ENCODE measurements at places on chromosomes 4 and X.

DNA sequence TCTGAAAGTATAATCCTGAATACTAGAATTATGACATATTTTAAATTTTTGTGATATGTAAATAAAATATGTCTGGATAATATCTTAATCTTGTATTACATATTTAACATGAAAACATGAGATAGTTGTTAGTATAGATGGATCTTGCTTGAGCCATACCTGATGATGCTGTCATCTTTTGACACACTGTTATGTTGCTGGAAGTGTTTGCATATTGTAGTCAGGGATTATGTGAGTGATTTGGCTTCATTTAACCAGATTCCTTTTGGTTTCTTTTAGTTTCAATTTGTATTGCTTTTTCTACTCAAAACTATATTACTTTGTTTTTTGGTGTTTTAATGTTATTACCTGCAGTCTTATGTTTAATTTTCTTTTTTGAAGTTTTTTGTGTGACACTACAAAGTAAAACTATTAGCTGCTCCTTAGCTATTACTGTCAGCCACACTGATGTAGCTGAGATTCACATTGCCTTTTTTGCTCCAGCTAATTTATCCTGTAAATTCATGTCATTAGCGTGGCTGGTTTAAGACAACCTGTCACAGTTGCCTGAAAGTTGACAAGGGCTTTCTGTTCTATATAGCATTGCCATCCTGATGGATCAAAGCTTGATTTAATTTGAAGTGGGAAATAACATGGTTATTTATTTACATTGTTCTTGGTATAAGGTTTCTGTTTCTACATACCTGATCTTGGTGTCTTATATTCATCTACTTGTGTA lies 33.7 kb downstream of the METAP1 start:
- no peak for DNase-seq

DNA sequence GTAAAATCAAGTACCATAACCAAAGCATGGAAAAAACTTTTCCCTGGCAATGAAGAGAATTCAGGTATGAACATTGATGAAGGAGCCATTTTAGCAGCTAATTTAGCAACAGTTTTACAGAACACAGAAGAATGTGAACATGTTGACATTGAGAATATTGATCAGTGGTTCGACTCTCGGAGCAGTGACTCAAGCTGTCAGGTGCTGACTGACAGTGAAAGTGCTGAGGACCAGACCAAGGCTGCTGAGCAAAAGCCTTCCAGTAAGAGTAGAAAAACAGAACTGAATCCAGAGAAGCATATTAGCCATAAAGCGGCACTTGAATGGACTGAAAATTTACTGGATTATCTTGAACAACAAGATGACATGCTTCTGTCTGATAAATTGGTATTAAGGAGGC lies 2.8 kb downstream of the TIGD2 start:
- no peak for DNase-seq

GRCh38 chrX:6985537-6985936 lies 162.0 kb upstream of the STS start:
- DNase-seq: no peak

GRCh38 chr4:135194477-135194876 lies 992.9 kb upstream of the PABPC4L start:
- no peak for DNase-seq

- DNase-seq: no peak
These were observed at the start of gene STS for GRCh38 chrX:7147413-7147977. Gene STS, plus strand, starts transcription at chrX:7147712. Its CDS starts 105,488 bp downstream, at chrX:7253200.

DNA sequence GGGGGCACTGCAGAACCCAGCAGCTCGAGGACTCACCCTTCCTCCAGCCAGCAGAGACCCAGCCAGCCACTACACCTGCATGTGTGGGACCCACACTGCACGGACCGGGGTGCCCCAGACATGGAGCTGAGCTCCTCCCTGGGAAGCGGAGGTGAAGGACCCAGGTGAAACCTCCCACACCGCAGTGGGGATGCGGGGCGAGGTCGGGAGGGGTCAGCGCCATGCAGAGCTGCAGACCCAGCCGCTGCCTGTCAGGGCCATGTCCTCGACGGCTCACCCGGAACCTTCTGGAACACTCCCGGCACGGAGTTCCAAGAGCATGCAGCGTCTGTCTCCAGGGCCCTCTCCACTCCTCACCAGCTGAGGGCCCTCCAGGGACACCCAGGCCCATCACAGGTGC lies 42.6 kb downstream of the GAK start:
- DNase-seq: no peak

GRCh38 chr4:111404673-111405072 lies 740.6 kb upstream of the FAM241A start:
- DNase-seq: no peak

DNA sequence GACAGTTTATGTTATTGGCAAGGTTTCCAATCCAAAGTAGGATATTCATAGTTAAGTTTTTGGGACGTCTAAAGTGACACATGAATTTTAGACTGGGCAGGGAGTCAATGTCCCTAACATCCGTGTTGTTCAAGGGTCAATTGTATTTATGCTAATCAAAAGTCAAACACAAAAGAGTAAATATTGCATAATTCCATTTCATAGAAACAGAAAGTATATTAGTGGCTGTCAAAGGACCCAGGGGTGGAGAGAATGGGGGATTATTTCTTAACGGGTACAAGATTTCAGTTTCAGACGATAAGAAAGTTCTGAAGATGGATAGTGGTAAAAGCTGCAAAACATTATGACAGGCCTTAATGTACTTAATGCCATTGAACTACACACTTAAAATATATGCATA lies 971.8 kb upstream of the AGA start:
- no peak for DNase-seq

DNA sequence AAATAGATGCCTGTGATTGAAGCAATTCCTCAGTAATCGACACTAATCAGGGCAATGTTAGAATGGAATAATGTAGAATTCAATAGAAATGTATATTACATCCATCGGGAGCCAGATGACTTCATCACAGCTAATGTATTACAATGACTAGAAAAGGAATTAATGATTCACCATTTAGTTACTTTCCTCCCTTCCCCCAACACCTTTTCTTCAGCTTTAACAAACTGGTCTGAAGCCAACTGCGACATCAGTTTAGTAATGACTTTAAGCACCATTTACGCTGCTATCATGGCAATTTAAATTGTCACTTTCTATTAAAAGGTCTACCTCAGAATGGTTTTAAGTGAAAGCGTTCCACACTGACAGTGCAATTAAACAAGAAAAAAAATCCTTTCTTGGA lies 45.1 kb downstream of the SUPT20HL2 start:
- no peak for DNase-seq

DNA sequence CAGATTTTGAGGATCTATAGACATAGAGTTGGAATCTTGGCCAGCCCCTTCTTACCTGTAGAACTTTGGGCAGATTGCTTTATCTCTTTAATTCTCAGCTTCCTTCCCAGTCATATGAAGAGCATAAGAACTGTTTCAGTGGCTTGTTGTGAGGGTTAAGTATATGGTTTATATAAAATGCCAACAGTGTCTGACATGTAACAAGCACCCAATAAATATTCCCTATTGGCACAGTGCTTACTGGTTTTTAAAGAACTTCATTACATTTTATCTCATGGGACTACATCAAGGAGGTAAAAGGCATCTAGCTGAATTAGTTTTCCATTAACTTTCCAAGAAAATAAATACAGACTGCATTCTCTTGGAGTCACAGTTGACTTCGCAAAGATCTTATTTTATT lies 106.7 kb upstream of the LIMCH1 start:
- no peak for DNase-seq

DNA sequence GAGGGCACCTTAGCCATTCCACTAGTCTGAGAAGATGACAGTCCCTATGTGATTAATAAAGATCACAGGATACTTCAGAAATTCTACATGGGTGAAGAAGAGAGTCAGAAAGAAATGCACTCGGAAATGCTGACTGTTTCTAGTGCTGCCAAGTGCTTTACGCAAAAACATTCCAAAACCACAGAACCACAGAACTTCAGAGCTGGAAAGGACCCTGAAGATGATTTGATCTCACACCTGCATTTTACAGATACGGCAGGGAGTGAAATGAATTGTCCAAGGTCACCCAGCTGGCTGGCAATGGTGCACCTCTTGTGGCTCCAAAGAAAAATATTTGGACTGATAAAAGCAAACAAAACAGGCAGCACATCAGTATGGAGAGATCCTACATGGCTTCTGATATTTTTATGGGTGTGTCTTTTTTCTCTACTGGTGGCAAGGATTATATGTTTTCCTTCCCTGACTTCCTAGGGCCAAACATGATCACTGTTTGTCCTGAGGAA lies 115.9 kb downstream of the MAML3 start:
- DNase-seq: no peak

DNA sequence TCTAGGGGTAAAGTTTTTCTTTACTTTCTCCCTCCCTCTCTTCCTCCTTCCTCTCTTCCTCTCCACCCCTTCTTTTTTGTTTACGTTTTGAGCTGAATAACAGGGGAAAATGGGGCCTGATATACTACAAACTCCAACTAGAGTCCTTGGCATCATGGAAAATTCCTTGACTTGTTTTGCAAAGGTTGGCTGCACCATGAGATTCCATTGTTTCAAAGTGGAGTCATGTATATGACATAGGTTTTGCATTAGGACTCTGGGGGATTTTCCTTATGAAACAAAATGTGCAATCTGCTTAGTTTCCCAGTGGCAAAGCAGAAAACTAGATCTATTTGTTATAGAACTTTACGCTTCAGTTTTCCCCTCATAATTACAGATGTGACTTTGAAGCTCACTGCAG lies 233.5 kb upstream of the PGRMC2 start:
- DNase-seq: no peak

DNA sequence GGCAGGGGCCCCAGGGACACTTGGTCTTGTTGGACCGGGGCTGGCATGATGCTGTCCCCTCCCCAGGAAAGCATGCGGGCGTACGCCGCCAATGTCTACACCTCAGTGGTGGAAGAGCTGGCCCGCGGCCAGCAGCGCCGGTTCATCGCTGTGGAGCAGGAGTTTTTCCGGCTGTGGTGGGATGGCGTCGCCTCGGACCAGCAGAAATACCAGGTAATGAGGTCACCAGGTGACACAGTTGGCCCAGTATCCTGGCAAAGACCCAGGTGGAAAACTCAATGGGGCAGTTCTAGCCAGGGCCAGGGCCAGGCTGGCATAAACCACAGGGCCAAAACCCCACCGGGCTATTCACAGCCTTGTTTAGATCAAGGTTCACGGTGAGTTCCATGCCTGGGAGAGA lies 1.5 kb downstream of the MAN2B2 start:
- no peak for DNase-seq

- no peak for DNase-seq
These were observed 18.7 kb upstream of the GPR34 start for GRCh38 chrX:41670112-41670511.

DNA sequence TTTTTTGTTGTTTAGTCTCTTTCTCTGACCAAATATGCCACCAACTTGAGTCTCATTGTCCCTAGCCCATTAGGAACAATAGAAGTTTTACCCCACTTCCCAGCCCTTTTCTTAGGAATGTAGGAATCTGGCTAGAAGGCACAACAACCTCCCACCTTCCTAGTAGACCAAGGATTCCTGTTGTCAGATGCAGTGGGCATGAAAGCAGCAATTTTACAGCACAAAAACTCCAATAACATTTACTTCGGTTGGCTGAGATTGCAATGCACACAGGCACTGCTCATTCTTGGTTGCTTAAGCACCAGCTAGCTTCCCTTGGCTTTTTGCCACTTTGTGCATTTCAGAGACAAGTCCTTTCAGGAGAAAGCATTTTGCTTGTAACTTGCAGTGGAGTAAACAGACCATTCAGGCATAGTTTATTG lies 312.8 kb downstream of the TENM3 start:
- no peak for DNase-seq

DNA sequence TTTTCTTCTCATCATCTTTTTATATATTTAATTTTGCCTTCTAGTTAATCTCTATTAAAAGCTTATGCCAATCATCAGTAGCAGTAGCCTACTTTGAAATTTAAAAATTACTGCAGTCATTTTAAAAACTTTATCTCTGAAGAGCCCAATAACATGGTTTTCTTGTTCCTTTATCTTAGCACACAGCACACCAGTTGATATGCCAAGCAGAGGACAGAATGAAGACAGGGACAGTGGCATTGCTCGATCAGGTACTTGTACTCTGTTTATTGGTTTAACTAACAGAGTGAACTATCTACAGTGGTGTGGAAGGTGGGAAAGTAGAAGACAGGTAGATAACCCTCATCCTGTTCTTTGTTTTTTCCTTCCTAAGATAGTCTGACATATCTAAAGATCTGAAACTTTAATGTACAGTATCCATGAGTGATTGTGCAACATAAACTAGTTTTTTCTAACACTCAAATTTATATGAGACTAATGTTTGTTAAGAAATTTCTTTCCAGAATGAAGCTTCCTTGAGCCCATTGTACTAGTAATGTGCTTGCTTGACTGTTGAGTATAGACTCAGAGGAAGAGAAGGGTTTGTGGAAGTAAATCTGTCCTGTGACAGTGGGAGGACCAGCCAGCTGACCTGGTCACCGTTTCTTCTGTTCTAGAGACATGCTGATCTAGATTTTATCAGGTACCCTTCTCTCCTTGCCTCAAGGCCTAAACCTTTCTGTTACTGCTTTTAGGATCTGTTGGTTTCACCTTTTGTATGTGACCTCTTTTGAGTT lies 66.6 kb downstream of the FNIP2 start:
- DNase-seq: no peak

GRCh38 chrX:133413218-133413925 lies 1.9 kb downstream of the GPC4 start:
- DNase-seq: no peak

DNA sequence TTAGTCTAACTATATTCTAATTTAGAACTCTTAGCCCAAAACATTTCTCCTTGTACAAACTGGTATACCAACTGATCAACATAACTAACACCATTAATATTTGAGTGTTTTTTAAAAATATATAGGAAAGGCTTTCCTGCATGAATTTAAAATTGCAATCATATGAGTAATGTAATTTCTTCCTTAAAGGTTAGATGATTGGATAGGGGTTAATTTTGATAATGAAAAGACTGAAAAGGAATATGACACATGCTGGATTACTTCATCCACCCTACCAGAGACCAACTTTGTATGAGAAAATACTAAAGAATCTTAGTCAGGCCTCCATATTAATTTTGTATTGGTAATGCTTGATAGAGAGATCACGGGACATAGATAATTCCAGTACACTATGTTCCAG lies 25.1 kb upstream of the PLS3 start:
- DNase-seq: no peak

GRCh38 chr4:119048446-119048845 lies 87.2 kb upstream of the MYOZ2 start:
- no peak for DNase-seq

DNA sequence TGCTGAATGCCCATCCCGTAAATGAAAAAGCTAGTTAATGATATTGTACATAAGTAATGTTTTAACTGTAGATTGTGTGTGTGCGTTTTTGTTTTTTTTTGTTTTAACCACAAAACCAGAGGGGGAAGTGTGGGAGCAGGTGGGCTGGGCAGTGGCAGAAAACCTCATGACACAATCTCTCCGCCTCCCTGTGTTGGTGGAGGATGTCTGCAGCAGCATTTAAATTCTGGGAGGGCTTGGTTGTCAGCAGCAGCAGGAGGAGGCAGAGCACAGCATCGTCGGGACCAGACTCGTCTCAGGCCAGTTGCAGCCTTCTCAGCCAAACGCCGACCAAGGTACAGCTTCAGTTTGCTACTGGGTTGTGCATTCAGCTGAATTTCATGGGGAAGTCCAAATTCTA lies at the start of gene SPP1:
Gene SPP1, plus strand, starts transcription at position 249 of the 400 bp plus-strand sequence. CDS start 1,182 bp downstream, outside the sequence.
- no peak for DNase-seq
